ENCODE measurements at places on chromosomes 6 and 20. TPM values are rescaled to one million over a fixed set of nuclear protein-coding genes. Genes with fewer than 3 reads are reported as not detected.

Gene PHACTR3
- polyA plus RNA-seq = not detected

Gene RCAN2
- polyA plus RNA-seq = not detected

Gene NKX2-4
- not detected for polyA plus RNA-seq

Gene OLIG3
- polyA plus RNA-seq = not detected

Gene SCRT2
- polyA plus RNA-seq = not detected

Gene OR2J3
- polyA plus RNA-seq = not detected

Gene OR2H1
- not detected for polyA plus RNA-seq

Gene SRSF12
- polyA plus RNA-seq = 1.5 TPM

Gene SCAND1
- polyA plus RNA-seq = 59.2 TPM

Gene POPDC3
- polyA plus RNA-seq = 21.9 TPM

Gene MUCL3
- 0.04 TPM for polyA plus RNA-seq

Gene SLC44A4
- polyA plus RNA-seq = not detected

Gene PTPRK
- 11.1 TPM for polyA plus RNA-seq

Gene XKR7
- not detected for polyA plus RNA-seq

Gene ROS1
- 0.17 TPM for polyA plus RNA-seq

Gene BCL2L1
- polyA plus RNA-seq = 157 TPM

Gene FKBP1C
- polyA plus RNA-seq = 1.2 TPM

Gene ELOVL4
- 1.1 TPM for polyA plus RNA-seq

Gene CTAGE9
- not detected for polyA plus RNA-seq

Gene MRAP2
- polyA plus RNA-seq = 0.75 TPM

Gene C4B
- polyA plus RNA-seq = 1.3 TPM

Gene PRL
- polyA plus RNA-seq = not detected

Gene SPATA25
- polyA plus RNA-seq = 0.77 TPM

Gene TREM2
- polyA plus RNA-seq = not detected

Gene LCA5
- 1.2 TPM for polyA plus RNA-seq

Gene WDR46
- polyA plus RNA-seq = 88.4 TPM

Gene SLC13A3
- polyA plus RNA-seq = 0.19 TPM

Gene DDO
- 0.08 TPM for polyA plus RNA-seq

Gene DCDC2
- 9.1 TPM for polyA plus RNA-seq

Gene SPATA2
- 5.1 TPM for polyA plus RNA-seq

Gene ASIP
- polyA plus RNA-seq = not detected

Gene SLC29A1
- 45.6 TPM for polyA plus RNA-seq

Gene SAMD5
- polyA plus RNA-seq = 0.79 TPM

Gene TNNC2
- 0.22 TPM for polyA plus RNA-seq

Gene TMC2
- not detected for polyA plus RNA-seq

Gene MEI4
- not detected for polyA plus RNA-seq

Gene LY6G6F
- not detected for polyA plus RNA-seq
